T-helper 1 cell treated with Interleukin-12 subunit alpha and Interleukin-12 subunit beta and Interleukin-4 antibody, amounts not matched to agents 30 ng/mL and 1 ng/mL, for 36 hours (primary cell): ENCODE measurements at places on chromosomes 3 and 15. TPM values are rescaled to one million over a fixed set of nuclear protein-coding genes. Genes with fewer than 3 reads are reported as not detected.

Gene IL17RE
- total RNA-seq: 2.4 and 2.5 TPM in 2 replicates

Gene IQCF5
- not detected in 2 replicates for total RNA-seq

Gene ATRIP
- 17.0 and 17.4 TPM in 2 replicates for total RNA-seq

Gene MYO5C
- 1.0 and 1.2 TPM in 2 replicates for total RNA-seq

Gene LYSMD2
- 25.7 and 26.1 TPM in 2 replicates for total RNA-seq

Gene C3orf80
- 0.17 TPM in 1 of 2 replicates, not detected in the other for total RNA-seq

Gene ACP3
- total RNA-seq: not detected in 2 replicates

Gene KLF15
- not detected in 2 replicates for total RNA-seq

Gene LRRIQ4
- not detected in 2 replicates for total RNA-seq

Gene PRRT3
- 10.6 and 13.4 TPM in 2 replicates for total RNA-seq

Gene ADGRG7
- total RNA-seq: not detected in 2 replicates

Gene ROBO2
- not detected in 2 replicates for total RNA-seq

Gene TMEM45A
- 0.10 and 0.22 TPM in 2 replicates for total RNA-seq

Gene PRTG
- total RNA-seq: not detected in 2 replicates
